ENCODE measurements at places on chromosomes 5 and 9. TPM values are rescaled to one million over a fixed set of nuclear protein-coding genes. Genes with fewer than 3 reads are reported as not detected.

GRCh38 chr5:74534397-74535129, 106.0 kb downstream of the ENC1 start:
- H3K27ac ChIP-seq = no peak overlapping the region
- DNase-seq = no peak
- H3K4me1 ChIP-seq = peaks cover 25% of the 10 kb centered on the region
- H3K4me3 ChIP-seq = no peak overlapping the region
- H3K36me3 ChIP-seq = no peaks in the 10 kb centered on the region
- no peaks in the 10 kb centered on the region for H3K27me3 ChIP-seq

The PNPLA7 gene
- total RNA-seq = 7.0 TPM

- no peak overlapping the region for H3K27ac ChIP-seq
- no peaks in the 10 kb centered on the region for H3K27me3 ChIP-seq
- no peak overlapping the region for H3K4me3 ChIP-seq
Observed at GRCh38 chr5:62197697-62198096, 108.3 kb upstream of the KIF2A start.

The PCDHA13 gene
- total RNA-seq = not detected
